ENCODE measurements at places on chromosomes 2 and 18. TPM values are rescaled to one million over a fixed set of nuclear protein-coding genes. Genes with fewer than 3 reads are reported as not detected.

DNA sequence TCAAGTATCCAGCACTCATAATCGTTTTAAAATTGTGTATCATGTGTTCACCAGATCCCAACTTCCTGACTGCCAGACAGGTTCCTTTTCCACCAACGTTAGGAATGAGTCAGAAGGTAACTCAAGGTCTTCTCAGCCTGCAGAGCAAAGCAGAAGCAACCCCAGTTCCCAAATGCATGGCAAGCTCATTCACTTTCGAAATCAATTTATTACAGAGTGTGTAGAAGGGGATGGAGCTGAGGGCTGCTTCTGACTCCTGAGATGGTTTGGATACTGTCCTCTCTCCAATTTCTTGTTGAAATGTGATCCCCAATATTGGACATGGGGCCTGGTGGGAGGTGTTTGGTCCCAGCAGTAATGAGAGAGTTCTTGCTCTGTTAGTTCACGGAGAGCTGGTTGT is 114.5 kb downstream of the PIEZO2 start:
- DNase-seq: no peak

DNA sequence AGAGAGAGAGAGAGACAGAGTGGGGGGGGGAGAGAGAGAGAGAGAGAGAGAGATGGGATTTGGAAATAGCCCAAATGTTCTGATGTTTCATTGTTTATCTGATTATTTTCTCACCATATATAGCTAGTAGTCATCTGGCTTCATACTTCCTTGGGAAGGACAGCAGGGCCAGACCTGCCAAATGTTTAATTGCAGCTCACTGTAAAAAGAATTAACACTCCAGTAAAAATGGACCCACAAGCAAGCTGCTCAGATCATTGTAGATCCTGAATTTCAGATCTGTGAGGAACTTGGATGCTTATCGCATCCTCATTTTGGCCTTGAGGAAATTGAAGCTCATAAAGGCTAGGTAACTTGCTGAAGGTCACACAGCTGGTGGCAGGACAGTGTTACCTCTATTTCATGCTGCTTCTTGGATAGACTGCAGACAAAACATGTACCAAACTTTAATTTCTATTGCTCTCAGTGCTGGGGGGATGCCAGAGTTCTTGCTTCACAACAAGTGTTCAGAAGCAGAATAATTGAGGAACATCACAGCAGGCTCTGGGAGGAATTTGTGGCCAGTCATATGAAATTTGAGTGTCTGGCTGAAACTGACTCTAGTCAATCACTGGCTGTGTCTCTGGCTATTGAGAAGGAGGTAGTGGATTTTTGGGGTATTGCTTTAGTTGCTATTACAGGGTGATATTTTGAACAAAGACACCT is 223.5 kb downstream of the PIK3C3 start:
- no peak for DNase-seq

DNA sequence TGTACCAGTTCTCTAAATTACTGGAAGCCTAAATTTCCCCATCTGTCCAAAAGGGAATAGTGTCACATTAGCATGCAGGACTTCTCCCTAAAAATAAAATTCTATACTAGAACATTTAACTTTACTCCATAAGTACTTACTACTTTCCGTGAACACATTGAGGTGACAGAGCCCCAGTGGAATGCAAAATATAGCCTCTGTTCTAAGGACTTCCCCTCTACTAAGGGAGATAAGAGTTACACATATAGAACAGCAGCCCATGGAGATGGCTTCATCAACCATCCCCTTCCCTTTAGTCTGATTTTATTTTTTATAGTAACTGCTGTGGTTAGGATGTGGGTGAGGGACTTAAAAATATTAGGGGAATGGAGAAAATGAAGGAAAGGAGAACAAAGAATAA is 68.9 kb upstream of the STPG4 start:
- no peak for DNase-seq

Gene LHCGR
- 0.66 TPM for total RNA-seq

Gene SATB2
- total RNA-seq: 18.1 TPM

Data from spinal cord (tissue), 10 donors.